Ascending aorta (tissue), 2 donors: ENCODE measurements at places on chromosomes 2 and 18.
A peak's percentile ranks its signal among the peaks of the same experiment; 100 is the strongest.

GRCh38 chr2:138703242-138703641 lies 76.9 kb downstream of the NXPH2 start:
- no peak for DNase-seq

DNA sequence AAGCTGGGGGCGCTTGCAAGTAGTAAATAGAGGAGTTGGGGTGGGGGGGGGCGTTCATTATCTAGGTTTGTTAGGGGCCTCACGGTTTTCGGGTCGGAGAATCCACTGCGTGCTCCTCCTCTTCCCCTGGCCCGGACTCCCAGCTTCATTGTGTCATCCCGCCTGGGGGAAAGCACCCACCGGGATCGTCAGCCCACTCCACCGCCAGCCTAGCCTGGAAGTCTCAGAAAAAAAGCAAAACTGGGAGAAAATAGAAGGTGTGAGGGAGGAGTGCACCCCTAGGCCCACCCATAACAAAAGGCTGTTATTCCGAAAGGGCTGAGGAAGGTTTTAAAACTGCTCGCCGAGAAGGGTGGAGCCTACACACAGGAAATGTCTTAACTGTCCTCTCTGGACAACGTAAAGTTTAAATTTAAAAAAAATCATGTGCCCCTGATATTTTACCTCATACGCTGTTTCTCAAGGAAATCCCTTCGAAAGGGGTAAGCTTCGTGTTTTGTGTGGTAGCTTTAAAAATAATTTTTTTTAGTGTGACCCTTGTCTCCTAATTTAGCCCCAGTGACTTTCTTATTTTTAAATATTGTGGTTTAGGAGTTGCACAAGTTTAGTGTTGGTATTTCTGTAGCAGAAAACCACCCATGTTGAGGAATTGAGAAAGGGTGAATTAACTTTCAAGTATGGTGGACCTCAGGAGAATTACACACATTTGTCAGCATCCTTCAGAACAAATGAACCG lies 104.2 kb downstream of the SPTBN1 start:
- no peak for DNase-seq

- no peak for DNase-seq
Observed at GRCh38 chr2:105802587-105802986, 57.9 kb downstream of the NCK2 start.

GRCh38 chr2:102193074-102193473 lies 6.3 kb downstream of the IL1RL2 start:
- no peak for DNase-seq

DNA sequence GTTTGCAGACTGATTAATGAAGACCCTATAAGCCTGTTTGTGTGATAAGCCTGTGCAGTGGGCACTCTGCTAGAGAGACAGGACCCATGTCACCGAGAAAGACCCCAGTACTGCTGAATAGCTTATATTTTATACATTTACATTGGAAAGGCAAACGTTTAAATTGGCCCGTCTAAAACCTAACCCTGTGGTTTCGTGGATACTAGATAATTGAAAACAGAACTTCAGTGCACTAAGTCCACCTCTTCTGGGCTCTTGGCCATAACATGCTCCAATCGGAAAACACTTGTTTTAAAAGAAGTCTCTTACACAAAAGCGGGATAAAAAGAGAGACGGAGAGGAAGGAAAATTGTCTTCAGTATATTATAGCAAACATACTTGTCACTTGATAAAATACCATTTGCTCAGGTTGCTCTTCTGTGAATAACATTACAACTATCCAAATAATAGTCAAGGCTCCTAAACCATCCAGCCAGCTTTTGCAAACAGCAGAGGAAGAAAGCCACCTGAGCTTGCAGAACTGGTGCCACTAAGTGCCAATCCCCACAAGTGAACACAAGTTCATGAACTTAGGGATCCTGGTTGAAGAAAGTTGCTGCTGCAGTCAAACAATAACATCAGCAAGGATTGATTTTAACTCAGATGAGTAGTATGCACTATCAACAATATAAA lies 218.4 kb upstream of the FN1 start:
- DNase-seq: no peak

- DNase-seq: no peak
Observed at GRCh38 chr18:48201337-48202005, 207.7 kb downstream of the ZBTB7C start.

- DNase-seq: no peak
Observed at GRCh38 chr2:190970873-190971506, 43.0 kb downstream of the STAT1 start.

GRCh38 chr2:224416656-224417360 lies 14.9 kb upstream of the FAM124B start:
- no peak for DNase-seq

GRCh38 chr2:100945930-100946607 lies 56.0 kb upstream of the RPL31 start:
- no peak for DNase-seq

DNA sequence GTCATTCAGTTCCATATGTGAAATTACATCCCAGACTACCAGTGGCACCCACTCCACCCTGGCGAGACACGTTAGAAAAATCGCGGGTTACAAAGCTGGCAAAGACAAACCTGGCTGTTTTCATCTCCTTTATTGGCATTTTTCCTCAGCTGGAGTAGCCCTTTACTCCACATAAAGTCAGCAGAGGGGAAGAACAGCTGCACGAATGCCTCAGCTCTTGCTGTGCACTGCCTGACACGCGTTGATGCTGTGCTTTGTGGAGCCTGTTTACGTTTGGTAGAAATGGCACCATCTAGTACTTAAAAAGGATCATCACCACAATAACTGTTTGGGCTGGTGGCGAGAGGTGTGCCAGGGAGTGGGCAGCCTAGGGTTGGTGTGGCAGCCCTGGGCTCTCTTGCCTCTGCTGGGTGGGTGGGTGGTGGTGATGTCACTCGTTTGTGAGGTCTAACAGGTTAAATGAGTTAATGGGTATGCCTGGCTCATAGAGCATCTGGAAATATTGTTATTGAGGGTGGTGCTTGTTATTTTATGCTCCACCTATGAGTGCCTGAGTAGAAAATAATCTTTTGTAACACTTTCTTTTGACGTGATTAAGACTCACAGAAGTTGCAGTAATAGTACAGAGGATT lies 16.4 kb downstream of the FARP2 start:
- DNase-seq: no peak

GRCh38 chr2:10535703-10536102 lies 87.6 kb upstream of the ODC1 start:
- DNase-seq: no peak

DNA sequence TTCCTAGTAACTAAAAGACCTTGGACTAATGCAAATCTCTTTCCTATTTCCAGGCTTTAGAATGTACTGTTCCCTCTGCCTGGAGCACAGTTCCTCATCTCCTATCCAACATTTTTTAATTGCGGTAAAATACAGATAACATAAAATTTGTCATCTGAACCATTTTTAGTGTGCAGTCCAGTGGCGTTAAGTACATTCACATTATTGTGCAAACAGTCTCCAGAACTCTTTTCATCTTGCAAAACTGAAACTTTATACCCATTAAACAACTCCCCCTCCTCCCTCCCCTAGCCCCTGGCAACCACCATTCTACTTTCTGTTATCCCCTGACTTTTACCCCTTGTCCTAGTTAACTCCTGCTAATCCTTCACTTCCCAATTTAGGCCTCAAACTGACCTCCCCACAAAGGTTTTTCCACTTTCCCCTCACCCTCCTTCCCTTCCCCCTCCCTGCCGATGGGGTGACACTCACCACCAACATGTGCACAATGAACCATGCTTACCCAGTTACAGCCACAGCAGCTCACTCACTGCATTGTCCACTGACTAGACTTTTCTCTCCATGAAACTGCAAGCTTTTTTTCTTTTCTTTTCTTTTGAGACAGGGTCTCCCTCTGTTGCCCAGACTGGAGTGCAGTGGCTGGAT lies 54.8 kb downstream of the KIAA2012 start:
- no peak for DNase-seq

DNA sequence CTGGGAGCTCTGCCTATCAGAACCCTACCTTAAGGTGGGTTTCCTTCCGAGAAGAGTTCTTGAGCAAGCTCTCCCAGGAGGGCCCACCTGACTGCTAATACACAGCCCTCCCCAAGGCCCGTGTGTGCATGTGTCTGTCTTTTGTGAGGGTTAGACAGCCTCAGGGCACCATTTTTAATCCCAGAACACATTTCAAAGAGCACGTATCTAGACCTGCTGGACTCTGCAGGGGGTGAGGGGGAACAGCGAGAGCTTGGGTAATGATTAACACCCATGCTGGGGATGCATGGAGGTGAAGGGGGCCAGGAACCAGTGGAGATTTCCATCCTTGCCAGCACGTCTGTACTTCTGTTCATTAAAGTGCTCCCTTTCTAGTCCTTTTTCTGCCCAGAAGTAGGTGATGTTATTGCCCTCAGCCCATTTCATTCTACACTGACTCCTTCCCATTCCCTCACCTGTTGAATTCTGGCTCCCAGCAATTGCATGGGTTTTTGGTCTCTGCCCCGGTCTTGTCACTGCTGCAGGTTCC lies 6.5 kb downstream of the TMEM37 start:
- DNase-seq: no peak

- no peak for DNase-seq
Observed at GRCh38 chr2:191049728-191050639, 36.0 kb upstream of the STAT1 start.

- DNase-seq: no peak
Observed at GRCh38 chr2:68032702-68033101, 30.1 kb downstream of the C1D start.

GRCh38 chr18:29439398-29439797 lies 1262.5 kb upstream of the CDH2 start:
- no peak for DNase-seq

- no peak for DNase-seq
Observed at GRCh38 chr2:231000211-231000904, 4.4 kb downstream of the SPATA3 start.

DNA sequence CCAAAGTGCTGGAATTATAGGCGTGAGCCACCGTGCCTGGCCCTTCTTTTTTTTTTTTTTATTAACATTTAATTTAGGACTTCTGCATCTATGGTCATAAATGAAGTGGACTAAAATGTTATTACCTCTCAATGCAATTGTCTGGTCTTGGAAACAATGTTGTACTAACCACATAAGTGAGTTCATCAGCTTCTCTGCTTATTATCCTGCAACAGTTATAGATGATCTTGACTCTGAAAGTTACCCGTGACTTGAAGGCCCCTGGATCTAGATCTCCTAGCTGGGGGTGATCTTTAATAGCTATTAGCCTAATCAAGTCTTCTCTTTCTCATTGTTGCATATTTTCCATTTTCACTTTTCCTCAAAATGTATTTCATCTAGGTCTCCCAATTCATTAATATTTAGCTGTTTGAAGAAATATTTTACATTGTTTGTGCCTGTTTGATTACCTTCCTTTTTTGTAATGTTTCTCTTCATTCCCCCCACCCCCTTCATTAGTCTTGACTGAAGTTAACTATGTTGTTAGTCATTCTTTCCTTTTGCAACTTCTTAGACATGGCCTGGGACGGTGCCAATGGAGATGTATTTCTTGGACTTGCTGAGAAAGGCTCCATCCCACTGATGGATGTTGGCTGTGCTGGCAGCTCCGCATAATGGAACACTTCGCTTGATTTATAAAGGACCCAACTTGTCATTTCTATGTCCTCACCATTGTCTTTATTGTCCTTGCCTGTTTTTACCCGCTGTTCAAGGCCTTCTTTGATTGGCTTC lies 141.6 kb upstream of the RIOK3 start:
- DNase-seq: peak; percentile 95

GRCh38 chr2:1910021-1910420 lies 165.7 kb upstream of the PXDN start:
- no peak for DNase-seq

DNA sequence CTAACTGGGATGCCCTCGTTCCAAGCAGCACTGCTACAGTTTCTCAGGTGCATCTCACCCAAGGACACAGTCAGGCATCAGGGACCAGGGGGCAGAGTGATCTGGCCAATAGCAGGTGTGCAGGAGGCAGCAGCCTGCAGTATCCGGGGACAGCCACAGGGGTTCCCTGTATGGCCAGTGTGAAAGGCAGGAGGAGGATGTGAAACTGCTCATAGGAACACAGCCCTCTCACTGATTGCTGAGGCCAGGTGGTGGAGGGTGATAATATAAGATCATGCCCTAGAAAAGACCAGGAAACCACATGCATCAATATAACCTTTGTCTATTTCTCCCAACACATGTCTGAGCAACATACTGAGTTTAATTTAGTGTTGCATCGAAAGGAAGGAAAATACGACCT lies 112.7 kb upstream of the TACR1 start:
- DNase-seq: no peak

- no peak for DNase-seq
Observed at GRCh38 chr2:12170121-12170520, 423.7 kb downstream of the LPIN1 start.

- DNase-seq: no peak
Observed at GRCh38 chr2:69733342-69734034, 8.4 kb upstream of the ANXA4 start.

- DNase-seq: no peak
Observed at GRCh38 chr2:148201075-148202004, 180.4 kb downstream of the MBD5 start.

- no peak for DNase-seq
Observed at GRCh38 chr2:221203125-221203524, 369.0 kb downstream of the EPHA4 start.

- DNase-seq: no peak
Observed at GRCh38 chr2:57806449-57806968, 240.1 kb upstream of the VRK2 start.

- DNase-seq: no peak
Observed at GRCh38 chr2:60652832-60653340, 99.4 kb upstream of the BCL11A start.

- DNase-seq: no peak
Observed at GRCh38 chr18:33928231-33928630, 296.5 kb downstream of the NOL4 start.

DNA sequence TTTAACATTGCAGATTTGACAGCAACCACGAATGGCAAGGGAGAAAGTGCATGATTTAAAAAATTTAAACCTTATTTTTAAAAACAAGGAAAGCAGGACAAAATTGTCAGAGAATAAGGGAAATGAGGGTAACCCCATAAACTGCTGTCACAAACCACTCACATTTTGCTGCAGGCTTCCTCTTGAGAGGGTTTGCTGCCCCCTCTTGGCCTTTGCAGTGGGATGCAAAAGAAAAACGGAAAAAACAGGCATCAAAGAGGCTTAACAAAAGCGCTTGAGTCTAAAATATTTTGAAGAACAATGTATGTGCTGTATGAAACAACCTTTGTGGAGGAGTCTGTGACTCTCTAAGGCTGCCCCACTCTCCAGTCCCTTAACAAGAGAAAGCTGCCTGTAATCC lies 91.6 kb downstream of the TMX3 start:
- no peak for DNase-seq

DNA sequence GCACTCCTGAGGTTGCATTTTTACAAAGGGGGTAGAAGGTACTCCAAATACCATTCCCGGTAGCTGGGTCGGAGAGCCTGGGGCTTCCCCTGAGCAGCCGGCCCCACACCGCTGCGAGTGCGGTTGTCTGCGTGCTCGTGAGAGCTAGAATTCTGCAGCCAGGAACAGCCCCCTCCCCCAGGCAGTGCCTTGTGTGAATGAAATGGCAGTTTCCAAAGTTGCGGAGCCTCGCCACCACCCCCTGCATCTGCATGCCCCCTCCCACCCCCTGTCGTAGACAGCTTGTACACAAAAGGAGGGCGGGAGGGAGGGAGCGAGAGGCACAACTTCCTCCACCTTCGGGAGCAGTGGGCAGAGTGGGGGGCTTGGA lies 1.1 kb downstream of the MYCN start:
- no peak for DNase-seq
